ENCODE measurements at places on chromosomes 13 and 19.

GRCh38 chr13:77506874-77507273 is 28.6 kb upstream of the SCEL start:
- DNase-seq: no peak

- no peak for DNase-seq
Observed at GRCh38 chr13:71589032-71589431, 278.0 kb downstream of the DACH1 start.

DNA sequence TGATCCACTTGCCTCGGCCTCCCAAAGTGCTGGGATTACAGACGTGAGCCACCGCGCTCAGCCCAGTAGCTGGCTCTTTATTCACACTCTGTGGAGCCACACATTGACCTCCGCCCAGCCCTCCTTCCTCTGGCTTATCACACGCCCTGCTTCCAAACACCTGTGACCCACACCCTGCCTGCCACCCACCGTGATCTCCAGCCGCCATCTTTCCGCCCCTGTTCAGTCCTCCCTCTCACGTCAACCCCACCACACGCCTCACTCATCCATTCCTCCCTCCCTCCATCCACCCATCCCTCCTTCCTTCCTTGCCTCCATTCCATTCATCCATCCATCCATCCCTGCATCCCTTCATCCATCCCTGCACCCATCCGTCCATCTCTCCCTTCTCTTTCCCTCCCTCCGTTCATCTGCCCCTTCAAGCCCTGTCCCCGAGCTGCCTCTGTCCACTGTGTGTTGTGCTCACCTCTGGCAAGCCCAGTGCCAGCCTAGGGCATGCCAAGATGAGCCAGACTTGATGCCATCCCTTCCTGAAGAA is 17.6 kb downstream of the ZNF296 start:
- DNase-seq: no peak

GRCh38 chr13:79311386-79311785 is 94.7 kb downstream of the RBM26 start:
- DNase-seq: no peak

GRCh38 chr13:30750036-30750435 is 14.7 kb downstream of the ALOX5AP start:
- DNase-seq: no peak

- peak; percentile 51 for DNase-seq
Observed at GRCh38 chr19:4759388-4760284, 31.9 kb upstream of the FEM1A start.

GRCh38 chr13:52929846-52930245 is 81.4 kb upstream of the PCDH8 start:
- DNase-seq: no peak

GRCh38 chr19:4115050-4115817 is 8.7 kb downstream of the MAP2K2 start:
- DNase-seq: peak; percentile 33

DNA sequence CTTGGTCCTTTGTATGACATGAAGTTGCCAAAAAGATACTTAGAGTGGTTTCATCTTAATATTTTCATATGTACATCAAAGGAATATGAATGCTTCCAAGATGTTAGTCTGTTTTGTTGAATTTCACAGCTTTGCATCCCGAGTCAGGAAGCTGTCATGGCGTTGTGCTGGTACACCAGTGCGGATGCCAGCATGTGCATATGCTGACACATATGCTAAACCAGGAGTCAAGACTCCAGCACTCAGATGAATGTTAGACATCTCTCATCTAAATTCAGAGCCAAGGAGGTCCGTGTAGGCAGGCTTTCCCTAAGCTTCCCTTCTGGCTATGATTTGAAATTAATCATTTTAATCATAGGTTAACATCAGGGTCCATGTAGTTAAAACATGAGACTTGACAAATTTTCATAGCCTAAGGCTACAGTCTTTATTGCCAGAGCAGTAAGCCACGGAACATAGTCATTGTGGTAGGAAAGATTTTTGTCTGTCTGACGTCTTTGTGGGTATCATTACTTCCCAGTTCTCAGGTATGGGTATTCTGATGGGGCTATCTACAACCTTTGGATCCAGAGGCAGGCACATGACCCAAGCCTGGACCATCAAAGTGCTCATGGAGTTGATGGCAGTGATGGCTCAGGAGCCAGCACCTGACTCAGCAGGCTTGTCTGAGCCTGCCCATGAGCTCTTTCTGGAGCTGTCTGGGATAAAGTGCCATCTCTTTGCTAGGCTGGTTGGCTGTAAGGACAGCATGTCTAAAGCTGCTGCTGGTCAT is 246.1 kb downstream of the KCNRG start:
- DNase-seq: no peak

- no peak for DNase-seq
Observed at GRCh38 chr13:105491345-105491744, 1044.1 kb downstream of the EFNB2 start.

DNA sequence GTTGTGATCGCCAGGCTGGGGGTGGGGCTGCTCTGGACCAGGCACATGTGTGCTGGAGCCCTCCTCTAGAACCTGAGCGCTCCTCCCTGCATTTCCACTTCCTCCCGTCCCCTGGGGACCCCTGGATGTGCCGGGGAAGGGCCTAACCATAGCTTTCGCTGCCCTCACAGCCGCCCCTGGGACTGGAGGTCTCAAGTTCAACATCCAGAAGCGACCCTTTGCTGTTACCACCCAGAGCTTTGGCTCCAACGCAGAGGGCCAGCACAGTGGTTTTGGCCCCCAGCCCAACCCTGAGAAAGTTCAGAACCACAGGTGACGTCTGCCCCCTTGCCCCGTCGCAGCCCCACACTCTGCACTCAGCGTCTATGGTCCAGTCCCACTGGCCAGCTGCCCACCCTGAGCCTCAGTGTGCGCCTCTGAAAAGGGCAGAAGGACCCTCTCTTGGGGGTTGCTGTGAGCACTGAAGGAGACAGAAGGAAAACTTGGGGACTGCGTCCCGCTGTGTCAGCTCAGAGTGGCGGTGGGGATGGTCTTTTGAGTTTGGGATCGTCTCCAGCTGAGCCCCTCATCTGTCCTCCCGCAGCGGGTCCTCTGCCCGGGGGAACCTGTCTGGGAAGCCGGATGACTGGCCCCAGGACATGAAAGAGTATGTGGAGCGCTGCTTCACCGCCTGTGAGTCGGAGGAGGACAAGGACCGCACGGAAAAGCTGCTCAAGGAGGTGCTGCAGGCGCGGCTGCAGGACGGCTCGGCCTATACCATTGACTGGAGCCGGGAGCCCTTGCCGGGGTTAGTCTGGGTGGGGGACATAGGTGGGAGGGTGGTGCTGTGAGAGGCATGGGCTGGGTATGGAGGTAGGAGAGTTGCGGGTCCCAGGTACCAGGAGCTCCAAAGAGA is 6.0 kb downstream of the LENG8 start:
- no peak for DNase-seq

Measured in memory B cell (primary cell).